ENCODE measurements at places on chromosomes 1 and 21.

DNA sequence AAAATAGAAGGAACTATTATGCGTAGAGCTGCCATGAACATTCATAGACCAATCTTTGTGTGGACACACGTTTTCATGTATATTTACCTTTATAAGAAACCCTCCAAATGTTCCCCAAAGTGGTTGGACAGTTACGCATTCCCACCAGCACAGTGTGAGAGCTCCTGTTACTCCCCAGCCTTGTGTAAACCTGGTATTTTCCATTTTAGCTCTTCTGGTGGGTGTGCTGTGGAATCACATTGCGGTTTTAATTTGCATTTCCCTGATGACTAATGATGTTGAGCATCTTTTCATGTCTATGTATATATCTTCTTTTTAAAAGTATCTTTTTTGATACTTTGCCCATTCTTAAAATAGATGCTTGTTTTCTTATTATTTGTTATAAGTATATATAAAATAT, 3.2 kb upstream of the UBASH3A start:
- DNase-seq, result peak; percentile 17

DNA sequence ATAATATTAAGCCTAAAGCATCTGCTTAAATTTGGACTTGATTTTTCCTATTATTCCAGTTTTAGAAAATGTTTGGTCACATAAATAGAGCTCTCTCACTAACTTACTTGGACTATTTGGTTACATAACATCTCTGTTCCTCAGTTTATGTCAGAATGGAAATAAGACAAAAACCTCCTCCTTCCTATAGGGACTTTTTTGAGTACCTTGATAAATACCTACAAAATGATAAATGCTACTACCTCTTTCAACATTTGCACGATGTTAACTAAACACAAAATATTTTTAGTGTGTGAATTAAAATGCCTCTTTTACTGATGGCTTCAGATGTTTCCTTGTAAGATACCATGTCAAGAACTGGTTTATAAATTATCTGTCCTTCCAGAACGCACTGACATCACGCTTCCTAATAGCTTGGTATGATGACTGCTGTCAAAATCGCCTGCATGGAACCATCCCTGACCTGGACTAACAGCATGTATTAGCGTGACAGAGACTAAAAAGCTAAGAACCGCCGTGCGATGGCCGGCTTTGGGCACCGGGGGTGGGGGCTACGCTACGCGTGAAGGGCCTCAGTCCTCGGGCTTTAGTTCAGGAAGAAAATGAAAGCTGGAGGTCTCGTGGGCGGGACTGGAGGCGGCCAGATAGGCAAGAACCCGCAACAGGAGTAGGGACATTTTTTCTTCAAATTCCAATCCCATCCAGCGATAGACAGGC, 133.2 kb upstream of the BARHL2 start:
- peak; percentile 2 for DNase-seq

DNA sequence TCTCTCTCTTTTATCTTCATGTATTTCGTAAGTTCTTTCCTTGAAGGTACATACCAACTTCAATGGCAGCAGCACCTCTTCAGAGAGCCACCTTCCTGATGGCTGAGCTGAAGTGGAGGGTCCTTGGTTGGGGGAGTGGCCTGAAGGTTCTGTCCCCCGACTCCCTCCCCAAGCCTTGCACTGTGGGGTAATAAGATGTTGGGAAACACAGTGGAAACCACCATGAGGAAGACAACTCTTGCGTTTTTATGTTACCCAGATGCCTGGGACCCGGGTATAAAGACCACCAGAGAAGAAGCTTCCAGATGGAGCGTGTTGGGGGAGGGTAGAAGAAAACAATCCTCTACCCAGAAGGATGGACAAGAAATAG, 794 bp downstream of the KRTAP12-3 start:
- DNase-seq, result no peak

DNA sequence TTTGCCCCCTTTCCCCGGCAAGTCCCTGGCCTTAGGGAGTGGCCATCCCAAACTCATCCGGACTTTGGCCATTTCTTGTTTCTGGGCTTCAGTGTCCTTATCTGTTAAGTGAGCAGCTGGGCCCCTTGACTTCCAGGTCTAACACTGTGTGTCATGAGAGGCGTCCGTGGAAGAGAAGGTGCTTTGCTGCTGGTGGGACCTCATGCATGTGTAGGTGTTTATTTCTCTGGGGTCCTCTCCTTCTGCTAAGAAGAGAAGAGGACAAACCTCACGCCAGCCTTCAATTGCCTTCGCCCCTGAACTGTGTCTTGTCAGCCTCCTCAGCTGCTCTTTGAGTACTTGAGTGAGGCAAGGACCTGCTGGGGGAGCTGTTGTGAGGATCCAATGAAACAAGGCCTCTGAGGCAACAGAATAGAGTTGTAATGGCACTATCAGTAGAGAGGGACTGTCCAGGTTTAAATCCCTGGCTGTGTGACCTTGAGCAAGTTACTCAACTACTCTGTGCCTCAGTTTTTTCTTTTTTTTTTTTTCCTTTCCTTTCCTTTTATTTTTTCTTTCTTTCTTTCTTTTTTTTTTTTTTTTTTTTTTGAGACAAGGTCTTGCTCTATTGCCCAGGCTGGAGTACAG, 72.5 kb downstream of the RUNX3 start:
- DNase-seq, result no peak

DNA sequence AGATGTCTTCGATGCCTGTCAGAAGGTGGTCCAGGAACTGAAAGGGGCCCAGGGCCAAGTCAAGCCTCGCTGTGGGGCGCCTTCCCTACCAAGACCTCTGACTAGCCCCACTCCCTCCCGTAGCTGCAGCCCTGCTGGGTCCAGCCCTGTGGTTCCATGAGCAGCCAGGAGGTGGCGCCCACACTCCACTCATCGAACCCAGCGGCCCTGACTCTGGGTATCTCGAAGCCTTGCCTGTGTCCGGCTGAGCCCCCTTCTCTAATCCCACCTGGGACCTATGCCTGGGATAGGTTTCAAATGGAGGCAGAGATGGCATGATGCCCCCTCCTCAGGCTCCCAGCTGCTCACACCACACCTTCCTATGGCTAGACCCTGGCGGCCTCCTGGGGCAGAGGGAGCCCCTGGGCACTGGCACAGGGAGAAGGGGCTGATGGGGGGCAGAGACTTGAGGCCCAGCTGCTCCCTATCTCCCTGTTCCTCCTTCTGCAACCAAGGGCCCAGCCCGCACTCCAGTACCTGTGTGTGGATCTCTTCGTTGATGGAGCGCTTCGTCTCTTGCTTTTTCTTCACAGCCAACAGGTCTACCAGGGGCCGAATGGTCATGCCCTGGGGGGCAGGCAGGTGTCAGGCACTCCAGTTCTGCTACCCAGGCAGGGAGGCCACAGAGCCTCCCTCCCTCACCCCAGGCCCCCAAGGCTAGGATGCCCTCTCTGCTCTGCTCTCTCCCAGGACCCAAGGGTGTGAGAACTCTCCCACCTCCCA, 52.0 kb downstream of the SLC9A1 start:
- peak; percentile 53 for DNase-seq

GRCh38 chr1:192448026-192448578, 127.5 kb upstream of the RGS1 start:
- peak; percentile 70 for DNase-seq

DNA sequence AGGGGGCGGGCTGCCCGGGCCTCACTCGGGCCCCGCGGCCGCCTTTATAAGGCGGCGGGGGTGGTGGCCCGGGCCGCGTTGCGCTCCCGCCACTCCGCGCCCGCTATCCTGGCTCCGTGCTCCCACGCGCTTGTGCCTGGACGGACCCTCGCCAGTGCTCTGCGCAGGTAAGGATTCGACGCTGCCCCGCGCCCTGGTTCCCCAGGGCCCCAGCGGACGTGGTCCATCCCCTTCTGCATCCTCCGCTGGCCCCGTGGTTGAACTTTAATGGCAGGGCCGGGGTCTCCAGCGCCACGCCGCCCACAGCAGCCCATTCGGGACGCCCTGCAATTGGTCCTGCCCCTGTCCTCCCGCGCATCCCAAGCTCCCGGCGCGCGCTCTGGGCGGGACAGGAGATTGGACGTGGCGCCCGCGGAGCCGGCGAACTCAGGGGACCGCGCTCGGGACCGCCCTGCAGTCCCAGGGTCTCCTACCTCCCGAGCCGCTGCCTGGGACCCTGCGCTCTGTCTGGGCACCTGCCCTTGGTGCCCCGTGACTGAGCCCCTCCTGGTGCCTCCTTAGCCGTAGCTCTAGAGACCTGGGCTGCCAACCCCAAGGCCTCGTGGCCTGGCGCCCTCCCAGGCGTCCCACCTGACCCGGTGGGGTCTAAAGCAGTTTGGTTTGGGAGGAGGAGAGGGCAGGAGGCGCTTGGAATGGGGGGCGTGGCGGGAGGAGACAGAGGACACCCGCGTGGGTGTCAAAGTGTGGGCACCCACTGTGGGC, at the start of gene ALPL:
ALPL (plus strand) TSS at position 73 of the 762 bp plus-strand sequence. CDS start 44,659 bp downstream, outside the sequence.
- DNase-seq, result no peak

- peak; percentile 81 for DNase-seq
Measured at GRCh38 chr1:243475966-243476365, 220.1 kb downstream of the SDCCAG8 start.

- DNase-seq, result no peak
Measured at GRCh38 chr1:162087111-162087510, 17.6 kb downstream of the NOS1AP start.

DNA sequence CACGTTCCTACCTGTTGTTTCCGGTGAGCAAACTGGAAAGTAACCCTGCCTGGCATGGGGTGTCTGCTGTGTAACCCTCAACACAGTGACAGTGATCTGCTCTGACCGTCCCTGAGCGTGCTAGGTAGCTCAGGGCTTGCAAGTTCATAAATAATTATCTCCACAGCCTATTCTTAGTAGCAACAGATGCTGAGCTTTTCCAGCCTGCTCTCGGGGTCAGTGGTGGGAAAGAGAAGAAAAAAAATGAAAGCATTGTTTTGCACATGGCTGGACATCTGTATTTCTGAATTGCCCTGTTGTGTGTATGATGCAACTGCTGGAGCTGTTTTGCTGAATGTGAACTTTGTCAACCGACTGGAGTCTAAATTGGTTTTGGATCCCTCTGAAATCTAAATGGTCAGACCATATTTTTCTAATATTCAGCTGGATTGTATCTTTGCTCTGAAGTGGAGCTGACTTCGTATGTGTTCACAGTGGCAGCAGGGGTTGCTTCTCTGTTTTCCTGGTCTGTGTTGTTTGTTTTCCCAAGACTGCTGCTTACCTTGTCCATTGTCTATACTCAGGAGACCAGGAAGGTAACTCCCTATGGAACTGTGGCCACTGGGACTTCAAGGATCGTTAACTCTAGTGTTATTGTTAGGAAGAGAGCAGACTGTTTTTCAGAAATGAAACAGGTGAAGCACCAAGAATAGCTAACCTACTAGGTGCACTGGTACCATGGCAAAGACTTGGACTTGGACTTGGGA, 27.0 kb downstream of the TGFB2 start:
- peak; percentile 39 for DNase-seq

GRCh38 chr1:100360790-100361510, 8.6 kb downstream of the CDC14A start:
- peak; percentile 51 for DNase-seq

GRCh38 chr1:198523182-198523950, 17.1 kb downstream of the ATP6V1G3 start:
- no peak for DNase-seq

DNA sequence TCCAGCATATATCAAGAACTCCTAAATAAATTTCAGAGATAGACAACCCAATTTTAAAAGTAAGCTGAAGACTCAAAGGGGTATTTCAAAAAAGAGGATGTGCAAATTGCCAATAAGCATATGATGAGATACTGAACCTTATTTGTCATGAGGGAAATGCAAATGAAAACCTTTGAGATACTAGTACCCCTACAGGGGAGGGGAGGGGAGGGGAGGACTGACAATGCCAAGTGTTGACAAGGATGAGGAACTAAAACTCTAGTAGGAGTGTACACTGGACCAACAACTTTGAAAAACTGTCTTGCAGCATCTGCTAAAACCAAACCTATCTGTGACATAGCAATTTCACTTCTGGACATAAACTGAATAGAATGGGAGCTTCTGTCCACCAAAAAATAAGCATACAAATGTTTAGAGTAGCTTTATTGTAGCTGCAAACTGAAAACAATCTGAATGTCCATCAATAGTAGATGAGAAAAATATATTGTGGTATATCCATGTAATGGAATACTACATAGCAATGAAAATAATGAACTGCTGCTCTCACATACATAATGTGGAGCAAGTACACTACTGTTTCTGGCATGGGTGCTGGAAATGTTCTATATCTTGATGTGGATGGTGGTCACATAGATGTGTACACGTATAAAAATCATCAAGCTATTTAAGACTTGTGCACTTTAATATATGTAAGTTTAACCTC, 57.2 kb downstream of the CDK18 start:
- no peak for DNase-seq

DNA sequence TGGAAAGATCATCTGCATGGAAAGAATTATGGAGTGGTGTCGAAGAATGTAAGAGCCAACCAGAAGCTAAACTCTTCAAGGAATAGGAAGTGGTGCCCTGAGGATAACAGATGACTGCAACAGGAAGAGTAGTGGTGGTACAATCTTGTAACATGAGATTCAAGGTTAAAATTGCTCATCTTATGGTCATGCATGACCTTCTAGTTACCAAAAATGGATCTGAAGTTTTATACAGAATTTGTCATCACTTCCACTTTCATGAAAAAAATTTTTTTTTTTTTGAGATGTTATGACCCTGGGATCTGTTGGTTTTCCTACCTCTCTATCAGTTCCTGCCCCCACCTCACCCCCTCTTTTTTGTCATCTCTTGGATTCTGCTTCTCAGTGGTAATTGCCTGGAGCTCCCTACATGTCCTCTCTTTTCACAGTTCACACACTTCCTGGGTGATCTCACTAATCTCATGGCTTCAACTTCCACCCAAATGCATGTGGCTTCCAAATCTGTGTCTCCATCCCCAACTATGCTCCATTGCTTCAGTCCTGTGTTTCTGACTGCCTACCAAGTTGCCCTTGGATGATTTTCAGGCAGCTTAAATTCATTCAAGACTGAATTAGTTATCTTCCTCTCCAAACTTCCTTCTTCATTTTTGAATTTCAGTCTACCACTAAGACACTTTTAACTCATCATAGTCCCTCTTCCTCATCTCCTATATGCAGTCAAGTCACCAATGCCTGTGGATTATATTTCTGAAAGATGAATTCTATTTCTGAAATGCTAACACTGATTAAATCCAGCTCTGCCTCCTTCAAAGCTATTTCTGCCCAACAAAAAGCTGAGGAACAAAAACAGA, 48.4 kb downstream of the SLAMF6 start:
- no peak for DNase-seq
